ENCODE measurements at places on chromosomes 2 and 18.

DNA sequence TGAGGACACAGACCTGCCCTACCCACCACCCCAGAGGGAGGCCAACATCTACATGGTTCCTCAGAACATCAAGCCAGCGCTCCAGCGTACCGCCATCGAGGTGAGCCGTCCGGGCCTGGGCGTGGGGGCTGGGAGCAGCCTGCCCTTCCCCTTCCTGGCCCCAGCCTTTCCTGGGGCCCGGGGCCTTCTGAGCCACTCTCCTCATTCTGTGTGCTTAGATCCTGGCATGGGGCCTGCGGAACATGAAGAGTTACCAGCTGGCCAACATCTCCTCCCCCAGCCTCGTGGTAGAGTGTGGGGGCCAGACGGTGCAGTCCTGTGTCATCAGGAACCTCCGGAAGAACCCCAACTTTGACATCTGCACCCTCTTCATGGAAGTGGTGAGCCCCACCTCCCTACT lies 157.9 kb downstream of the DYSF start:
- DNase-seq: no peak

DNA sequence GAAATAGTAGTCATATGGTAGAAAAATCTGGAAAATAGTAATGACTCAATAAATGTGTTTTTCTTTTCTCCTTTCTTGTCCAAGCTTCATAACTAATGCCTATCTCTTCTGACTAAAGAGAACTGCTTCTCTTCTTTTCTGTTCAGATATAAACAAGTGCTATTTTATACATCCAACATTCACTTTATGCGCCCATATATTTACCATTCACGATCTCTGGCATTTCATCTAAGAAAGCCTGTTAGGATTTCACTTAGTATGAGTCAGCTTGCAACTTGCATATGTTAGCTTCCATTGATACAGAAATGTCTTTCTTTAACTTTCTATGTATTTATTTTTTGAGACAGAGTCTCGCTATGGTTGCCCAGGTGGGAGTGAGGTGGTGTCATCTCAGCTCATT lies 224.9 kb downstream of the VAPA start:
- no peak for DNase-seq

DNA sequence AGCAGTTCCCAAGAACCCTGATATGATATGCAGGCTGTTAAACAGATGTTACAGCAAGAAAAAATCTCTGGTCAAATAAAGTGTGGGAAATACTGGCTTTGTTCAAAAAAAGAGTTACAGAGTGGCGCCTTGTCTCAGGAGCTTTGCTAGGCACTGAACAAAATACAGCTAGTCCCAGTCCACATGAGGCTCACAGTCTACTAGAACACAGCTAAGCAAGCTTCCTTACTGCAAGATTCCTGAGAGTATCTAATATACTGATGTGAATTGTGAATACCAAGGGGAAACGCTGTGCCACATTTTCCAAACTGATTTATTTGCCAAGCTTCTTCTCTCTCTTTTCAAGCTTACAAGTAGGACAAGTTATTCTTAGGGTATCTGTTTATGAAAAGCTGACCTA lies 188.8 kb upstream of the NABP1 start:
- no peak for DNase-seq

DNA sequence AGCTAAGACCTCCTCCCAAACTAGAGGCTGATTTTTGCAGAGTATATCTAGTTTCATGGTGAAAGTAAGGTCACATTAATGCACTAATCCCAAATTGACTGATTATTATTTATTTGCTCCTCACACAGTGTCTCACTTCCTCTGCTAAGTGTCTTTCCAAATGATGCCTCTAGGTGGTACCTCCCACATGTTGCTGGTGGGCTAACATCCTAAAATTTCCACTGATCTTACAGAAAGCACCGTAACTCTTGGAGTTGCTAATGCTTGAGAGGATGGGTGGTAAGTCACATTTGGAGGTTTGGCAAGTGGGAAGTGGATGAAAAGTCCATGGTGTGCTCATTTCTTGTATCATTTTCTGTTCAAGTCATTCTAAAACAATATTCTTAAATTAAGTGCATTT lies 428.7 kb upstream of the GYPC start:
- peak; percentile 4 for DNase-seq

DNA sequence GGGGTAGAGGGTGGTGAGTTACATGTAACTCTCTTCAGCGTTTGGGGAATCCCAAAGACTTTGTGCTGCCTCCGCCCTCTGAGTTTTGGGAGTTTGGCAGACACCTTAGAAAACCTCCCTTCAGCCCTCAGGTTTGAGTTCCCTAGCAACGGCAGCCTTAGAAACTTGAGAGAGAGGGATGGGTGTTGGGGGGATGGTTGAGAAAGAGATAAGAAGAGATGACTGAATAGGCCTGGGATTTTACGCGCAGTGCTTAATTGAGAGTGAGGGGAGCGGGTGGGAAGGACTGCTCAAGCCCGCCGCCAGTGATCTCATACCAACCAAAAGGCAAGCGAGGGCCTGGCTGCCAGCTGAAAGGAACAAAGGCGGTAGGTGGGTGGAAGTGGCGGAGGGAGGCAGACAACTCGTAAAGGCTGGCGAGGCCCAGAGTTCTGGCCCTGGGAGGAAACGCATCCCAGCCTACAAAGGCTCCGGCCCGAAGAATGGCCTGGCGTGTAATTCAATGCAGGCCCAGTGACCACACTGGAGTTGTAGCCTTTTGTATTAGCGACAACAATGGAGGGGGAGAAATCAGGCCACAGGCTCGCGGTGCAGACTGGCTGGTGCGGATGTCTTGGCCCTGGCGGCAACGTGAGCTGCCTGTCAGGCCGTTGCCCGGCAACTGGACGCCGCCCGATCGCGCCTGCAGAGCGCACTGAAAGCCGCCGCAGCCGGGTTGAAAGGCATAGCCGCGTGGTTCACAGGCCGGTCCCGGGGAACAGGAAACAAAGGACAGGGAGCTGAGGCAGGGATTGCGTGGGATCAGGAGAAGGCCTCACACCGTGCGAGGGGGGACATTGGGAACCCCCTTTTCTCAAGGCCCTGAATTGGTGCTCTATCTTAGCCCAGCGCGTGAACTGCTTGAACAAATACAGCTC lies 39.9 kb upstream of the DARS1 start:
- DNase-seq: peak; percentile 78
